ENCODE measurements at places on chromosomes 13 and 19. TPM values are rescaled to one million over a fixed set of nuclear protein-coding genes. Genes with fewer than 3 reads are reported as not detected.

ZNF560 gene
- not detected for total RNA-seq

HIPK4 gene
- not detected for total RNA-seq

IZUMO4 gene
- 2.5 TPM for total RNA-seq

CASP14 gene
- not detected for total RNA-seq

SNRPA gene
- 45.6 TPM for total RNA-seq

ZNF222 gene
- 2.6 TPM for total RNA-seq

ZNF581 gene
- 11.0 TPM for total RNA-seq

SERPINE3 gene
- 0.78 TPM for total RNA-seq

PRTN3 gene
- not detected for total RNA-seq

LILRA6 gene
- 3.0 TPM for total RNA-seq

ADGRE1 gene
- total RNA-seq: 0.13 TPM

TEKTIP1 gene
- total RNA-seq: not detected

SYT3 gene
- not detected for total RNA-seq

ZNF615 gene
- total RNA-seq: 13.7 TPM

GRIK5 gene
- total RNA-seq: 7.0 TPM

KLHL1 gene
- not detected for total RNA-seq

Measured in gastroesophageal sphincter (tissue), 4 donors.